ENCODE measurements at places on chromosomes 2 and 18.
A peak's percentile ranks its signal among the peaks of the same experiment; 100 is the strongest.

DNA sequence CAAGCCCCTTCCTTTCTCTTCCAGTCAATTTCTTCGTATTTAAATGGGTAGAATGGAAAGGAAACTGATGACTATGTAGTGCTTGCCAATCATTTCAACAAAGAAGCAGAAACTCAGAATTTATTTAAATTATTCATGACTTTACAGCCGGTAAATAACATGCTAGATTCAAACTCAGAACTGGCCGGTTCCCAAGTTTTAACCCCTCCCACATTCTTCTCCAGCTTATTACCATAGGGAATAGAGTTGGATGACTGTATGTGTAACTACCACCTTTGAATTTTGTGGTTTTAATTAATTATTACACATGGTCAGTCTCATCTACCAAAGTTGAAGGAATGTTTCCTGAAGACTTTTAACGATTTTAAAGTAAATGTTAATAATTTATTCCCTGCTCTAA lies 819.3 kb upstream of the LRATD1 start:
- no peak for DNase-seq

DNA sequence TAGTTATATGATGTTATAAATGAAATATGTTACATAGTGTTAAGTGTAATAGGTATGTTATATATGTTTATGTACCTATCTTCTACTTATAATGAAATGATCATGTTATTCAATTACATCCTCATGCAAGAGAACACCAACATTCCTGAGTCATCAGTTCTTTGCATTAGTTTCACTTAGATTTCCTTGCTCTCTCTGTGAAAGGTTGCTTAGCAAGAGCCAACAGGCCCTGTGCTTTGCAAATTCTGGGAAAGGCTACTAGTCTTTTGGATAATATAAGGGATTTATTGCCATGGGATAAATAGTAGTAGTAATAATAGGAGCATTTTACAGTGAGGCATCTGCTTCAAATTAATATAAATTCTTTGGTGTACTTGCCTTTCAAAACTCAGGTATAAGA lies 274.8 kb downstream of the SP3 start:
- DNase-seq, result no peak

DNA sequence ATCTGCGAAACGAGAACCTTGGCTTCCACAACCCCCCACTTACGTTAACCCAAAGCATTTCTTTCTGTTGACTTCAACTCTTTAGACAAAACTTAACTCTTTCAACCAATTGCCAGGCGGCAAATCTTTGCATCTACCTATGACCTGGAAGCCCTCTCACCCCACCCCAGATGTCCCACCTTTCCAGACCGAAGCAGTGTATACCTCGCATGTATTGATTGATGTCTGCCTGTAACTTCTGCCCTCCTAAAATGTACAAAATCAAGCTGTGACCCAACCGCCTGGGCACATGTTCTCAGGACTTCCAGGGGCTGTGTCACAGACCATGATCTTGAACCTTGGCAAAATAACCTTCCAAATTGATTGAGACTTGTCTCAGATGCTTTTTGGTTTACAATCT lies 12.3 kb downstream of the AQP12B start:
- DNase-seq, result no peak

DNA sequence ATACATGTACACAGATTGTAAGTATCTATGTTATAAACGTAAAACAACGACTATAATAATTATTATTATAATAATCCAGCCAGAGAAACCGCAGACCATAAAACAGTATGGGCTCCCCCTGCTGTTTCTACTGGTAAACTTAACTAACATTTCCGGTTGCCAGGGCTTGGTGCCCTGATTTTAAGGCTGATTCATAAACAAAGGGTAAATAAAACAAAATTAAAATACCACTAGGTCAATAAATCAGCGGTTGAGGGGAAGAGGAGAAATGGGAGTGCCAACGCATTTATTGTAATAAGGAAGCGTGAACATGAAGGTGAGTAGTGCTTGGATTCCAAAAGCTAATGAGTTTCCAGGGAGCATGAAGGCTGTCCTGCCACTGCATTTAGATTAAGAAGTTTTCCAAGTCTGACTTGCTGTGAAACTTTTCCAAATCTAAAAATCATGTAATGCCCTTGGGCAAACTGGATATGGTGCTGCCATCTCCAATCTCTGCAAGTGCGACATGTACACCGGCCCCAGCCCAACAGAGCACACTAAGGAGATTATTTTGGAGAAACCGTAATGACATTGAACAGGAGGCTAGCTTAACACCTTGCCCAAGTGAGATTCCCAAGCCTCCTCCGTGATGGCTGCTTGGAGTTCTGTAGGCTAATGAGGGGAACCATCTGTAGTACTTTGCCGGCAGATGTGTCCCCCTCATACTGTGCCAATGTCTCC lies 50.7 kb upstream of the HNRNPA3 start:
- DNase-seq, result peak; percentile 4

Measured in effector CD4-positive, alpha-beta T cell (primary cell).